Urinary bladder (tissue), 4 donors: ENCODE measurements at places on chromosomes 2 and 18. TPM values are rescaled to one million over a fixed set of nuclear protein-coding genes. Genes with fewer than 3 reads are reported as not detected.

TMEM169 gene
- total RNA-seq = 0.85 TPM

SCYGR6 gene
- total RNA-seq = not detected

CCDC121 gene
- total RNA-seq = 11.1 TPM

- DNase-seq = no peak
Observed at GRCh38 chr2:23452853-23453420, 68.0 kb downstream of the KLHL29 start.

DNA sequence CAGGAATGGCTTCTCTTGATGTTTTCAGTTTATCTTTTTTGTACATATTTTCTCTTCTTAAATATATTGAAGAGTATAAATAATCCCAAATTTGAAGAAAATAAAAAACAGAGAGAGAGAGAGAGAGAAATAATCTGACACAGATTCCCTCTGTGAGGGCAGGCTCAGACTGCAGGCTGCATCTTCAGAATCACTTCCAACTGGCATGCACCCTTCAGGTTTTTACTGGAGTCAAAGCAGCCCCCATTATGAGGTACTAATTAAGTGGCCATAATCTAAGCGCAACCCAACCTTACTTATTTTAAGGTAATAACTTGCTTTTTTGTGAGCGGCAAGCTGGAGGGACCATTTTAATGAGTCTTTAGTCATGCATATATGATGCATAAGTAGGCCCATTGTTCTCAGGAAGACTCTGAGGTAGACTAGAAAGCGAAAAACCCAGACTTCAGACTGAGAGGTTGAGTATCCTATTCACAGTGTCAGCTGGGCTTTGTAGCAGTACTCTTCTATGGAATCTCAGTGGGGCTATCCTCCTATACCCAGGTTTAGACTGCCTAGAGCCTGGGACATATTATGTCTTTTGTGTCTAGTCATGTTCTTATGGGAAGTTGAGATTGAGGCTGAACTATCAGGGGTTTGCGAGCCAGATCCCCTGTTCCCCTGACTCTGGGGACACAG, 167.4 kb downstream of the SP3 start:
- no peak for DNase-seq

- no peak for DNase-seq
Observed at GRCh38 chr18:30485078-30485477, 557.5 kb downstream of the DSC3 start.

DNA sequence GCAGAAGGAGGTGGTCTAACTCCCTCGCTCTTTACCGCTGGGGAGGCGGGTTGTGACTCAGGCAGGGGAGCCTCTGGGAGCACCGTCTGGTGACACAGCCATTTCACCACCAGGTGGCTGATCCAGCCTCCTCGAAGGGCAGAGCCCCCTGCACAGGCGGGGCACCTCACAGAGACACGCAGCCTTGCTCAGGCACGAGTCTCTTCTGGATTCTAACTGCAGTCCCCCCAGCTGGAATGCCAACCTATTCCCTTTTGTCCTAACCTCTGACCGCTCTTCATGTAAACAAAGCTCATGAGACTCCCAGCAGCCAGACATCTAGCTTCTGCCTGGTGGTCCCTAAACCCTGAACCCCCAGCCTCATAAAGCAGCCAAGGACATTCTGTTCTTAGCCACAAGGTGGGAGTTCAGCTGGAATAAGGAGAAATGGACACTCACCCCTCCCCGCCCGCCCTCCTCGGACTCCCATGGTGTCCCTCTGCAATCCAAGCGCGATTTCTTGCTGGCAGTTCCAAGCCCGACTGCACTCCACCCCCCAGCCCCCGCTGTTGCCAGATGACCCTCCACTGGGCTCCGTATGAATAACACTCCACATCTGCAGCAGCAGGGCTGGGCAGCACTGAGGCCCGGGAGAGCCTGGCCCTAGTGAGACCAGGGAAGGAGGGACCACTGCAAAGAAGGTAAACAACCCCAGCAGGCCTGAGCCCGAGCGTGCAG, 84.3 kb downstream of the TNS1 start:
- DNase-seq = no peak
